NCI-H526 (cell line): ENCODE measurements at places on chromosomes 12 and 14.

GRCh38 chr12:48189331-48190125 lies 6.1 kb downstream of the CCDC184 start:
- peak; percentile 67 for DNase-seq

GRCh38 chr14:65334765-65335410 lies 77.6 kb upstream of the FUT8 start:
- DNase-seq, result peak; percentile 22

DNA sequence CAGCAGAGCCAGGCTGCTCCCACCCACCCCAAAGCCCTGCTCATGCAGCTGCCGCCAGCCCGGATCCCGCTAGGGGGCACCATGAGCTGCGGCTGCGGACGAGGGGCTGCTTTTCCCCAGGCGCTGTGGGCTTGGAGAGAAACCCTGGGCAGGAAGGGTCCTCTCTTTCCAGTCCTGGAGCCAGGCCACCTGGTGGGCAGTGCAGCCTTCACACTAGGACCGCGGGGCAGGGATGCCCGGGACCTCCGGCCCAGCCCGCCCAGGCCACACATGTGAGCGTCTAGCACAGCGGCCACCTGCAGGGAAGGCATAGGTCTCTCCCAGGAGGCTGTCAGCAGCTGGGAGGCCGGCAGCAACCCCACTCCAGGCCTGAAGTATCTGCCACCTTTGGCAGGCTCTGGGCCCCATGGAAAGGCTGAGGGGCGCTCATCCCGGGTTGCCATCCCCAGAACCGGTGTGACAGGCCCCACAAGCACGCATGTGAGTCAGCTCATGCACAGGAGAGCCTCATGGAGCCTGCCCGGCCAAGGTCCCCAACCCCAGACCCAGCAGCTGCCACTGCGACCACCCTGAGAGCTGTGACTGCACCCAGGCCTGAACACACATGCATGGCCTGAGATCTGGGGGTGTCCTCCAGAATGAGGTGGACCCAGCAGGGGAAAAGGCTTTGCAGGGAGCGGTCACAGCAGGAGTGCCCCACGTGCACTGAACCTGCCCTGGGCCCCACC lies 280.0 kb upstream of the RTL1 start:
- no peak for DNase-seq

GRCh38 chr12:25480145-25480544 lies 72.9 kb downstream of the LMNTD1 start:
- DNase-seq, result no peak

GRCh38 chr12:128790221-128790620 lies 33.5 kb downstream of the SLC15A4 start:
- no peak for DNase-seq

DNA sequence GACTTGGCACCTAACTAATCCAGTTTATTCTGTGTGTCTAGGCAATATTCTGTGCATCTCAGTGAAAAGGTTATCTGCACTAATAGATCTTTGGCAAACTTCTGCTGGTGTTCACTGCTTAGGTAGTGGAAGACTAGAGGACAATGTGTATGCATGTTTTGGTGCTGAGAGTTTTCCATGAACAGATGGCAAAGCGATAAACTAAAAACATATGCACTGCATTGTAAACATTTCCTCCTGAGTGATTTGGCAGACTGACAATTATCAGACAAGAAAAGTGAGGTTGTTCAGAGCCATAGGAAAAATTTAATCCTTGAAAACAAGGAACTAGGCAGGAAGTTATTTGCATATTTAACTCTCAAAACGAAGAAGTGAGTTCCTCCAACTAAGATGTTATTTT lies 400.4 kb downstream of the ATP23 start:
- DNase-seq, result no peak

- DNase-seq, result no peak
Measured at GRCh38 chr12:58833853-58834252, 86.5 kb downstream of the LRIG3 start.

GRCh38 chr12:70553391-70553859 lies 83.8 kb downstream of the PTPRB start:
- no peak for DNase-seq

- DNase-seq, result peak; percentile 72
Measured at GRCh38 chr12:57008178-57008577, 1.8 kb upstream of the ZBTB39 start.

GRCh38 chr12:67558775-67559174 lies 89.8 kb upstream of the DYRK2 start:
- no peak for DNase-seq

DNA sequence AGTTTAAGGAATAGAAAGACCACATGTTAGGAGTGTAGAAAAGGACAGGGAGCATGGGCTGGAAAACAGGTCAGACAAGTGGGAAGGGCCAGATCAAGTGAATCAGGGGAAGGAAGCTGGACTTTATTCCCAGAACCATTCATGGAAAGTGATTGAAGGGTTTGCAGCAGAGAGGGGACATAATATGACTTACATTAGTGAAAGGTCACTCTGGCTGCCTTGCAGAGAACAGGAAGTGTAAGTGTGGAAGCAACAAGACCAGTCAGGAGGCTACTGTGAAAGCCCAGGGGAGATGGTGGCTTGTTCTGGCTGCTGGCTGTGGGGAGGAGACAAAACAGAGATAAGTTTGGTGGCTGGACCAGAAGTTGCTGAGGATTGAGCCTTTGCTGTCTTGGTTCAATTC lies 69.1 kb downstream of the VCPKMT start:
- no peak for DNase-seq

DNA sequence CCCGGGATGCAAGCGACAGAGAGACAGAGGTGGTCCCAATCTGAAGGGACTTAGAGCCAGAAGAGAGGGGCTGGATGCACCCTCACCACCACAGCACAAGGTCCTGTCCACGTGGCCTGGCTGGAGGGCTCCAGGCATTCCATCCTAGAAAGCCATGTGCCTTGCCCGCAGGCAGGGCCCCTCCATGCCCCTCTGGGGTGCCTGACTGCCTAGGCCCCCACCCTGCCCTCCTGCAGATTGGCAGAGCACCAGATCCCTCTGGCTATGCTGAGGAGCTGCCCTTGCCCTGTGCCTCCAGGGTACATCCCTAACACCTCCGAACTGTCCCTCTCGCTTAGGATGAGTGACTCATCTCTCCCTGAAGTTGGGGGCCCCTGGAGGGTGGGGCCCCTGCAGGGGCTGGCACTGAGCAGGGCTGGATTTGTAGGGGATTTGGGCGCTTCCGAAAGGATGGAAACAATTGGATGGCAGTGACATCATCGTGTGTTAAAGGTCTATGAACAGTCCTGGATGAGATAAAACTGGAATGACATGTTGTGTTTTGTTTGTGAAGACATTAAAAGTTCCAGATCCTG lies 50.9 kb downstream of the CHGA start:
- DNase-seq, result no peak

DNA sequence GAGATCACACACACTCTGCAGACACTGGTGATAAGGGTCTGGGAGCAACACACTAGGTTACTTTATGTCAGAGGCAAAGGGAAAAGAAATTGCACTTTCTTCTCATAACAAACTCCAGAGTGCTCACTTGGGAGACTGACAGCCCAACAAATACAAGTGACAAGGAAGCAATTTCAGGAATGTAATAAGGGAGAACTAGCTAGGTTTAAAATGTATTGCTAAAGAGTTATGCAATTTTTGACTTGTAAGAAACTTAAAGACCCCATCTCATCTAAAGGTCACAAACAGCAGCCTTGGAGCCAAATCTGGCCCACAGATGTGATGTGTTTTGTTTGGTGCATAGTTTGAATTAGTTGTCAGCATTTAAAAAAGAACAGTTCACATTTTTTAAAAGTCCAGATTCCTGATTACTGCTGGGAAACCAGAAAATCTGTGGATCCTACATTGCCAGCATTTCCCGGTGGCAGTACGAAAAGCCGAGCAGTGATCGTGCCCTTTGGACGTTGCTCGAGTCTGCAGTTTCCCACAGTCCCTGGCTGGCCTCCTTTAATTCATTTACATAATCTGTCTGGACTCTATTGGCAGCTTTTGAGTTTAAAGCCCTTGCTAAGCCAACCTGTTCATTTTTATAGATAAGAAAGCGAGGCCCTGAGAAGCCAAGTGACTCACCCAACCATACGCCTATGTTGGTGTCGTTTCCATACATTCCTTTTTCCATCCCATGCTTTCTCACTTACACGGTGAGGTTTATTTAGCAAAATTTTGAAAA lies 42.0 kb upstream of the ETV6 start:
- peak; percentile 12 for DNase-seq

DNA sequence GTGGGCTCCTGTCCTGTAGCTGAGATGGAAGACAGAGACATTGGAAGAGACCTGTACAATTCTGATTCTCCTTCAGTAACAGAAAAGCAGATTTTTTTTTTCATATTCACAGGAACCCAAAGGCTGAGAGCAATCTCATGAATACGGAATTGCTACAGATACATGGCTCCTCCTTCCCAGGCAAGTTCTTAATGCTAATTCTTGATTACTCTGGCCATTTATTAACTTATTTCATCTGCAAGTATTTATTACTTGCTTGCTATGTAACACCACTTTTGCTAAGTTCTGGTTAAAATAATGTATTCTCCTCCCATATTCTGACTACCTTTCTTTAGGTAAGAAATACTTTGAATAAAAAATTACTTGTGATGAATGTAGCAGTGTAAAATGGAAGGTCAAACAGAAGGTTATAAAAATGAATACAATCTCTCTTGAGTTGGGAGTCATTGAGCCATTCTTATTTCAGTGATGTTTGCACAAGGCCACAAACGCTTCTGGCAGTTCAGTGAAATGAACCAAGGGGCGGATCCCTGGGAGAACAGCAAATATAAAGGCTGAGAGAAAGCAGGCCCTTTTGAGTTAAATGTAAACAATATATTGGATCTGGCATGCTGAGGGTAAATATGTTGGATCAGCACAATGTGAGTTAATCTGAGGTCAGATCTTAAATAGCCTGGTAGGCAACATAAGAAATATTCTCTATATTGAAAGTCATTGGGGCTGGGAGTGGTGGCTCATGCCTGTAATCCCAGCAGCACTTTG lies 37.6 kb downstream of the MUCL1 start:
- peak; percentile 65 for DNase-seq

DNA sequence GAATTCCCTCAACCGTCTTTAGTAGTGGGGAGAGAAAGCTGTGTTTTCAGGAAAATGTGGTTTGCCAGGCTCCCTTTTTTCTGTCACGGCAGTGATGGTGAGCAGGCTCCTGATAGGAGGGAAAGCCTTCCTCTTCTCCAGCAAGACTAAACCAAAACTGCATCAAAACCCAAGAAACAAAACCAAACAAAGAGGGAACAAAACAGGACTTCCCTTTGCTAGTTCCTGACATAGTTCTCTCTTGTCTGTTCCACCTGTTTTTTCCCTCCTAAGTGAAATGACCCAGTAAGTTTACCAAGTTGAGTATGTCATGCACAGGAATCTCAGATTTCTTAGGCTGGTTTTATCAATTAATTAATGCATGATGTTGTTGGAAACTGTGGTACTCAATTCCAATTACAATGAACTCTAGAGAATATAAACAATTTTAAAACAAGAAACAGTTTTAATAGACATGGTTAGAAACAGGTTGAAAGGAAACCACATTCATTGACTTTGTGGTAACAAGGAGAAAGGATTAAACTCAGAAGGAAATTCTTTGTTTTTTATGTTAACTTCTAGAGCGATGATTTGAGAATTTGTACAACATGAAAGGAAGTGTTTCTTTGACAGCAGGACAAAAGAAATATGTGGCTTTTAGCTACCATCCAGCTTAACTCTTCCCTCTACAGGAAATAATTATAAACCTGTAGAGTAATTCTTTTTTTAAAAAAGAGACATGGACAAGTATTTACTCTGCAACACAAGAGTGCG lies 23.0 kb upstream of the CSRP2 start:
- no peak for DNase-seq

DNA sequence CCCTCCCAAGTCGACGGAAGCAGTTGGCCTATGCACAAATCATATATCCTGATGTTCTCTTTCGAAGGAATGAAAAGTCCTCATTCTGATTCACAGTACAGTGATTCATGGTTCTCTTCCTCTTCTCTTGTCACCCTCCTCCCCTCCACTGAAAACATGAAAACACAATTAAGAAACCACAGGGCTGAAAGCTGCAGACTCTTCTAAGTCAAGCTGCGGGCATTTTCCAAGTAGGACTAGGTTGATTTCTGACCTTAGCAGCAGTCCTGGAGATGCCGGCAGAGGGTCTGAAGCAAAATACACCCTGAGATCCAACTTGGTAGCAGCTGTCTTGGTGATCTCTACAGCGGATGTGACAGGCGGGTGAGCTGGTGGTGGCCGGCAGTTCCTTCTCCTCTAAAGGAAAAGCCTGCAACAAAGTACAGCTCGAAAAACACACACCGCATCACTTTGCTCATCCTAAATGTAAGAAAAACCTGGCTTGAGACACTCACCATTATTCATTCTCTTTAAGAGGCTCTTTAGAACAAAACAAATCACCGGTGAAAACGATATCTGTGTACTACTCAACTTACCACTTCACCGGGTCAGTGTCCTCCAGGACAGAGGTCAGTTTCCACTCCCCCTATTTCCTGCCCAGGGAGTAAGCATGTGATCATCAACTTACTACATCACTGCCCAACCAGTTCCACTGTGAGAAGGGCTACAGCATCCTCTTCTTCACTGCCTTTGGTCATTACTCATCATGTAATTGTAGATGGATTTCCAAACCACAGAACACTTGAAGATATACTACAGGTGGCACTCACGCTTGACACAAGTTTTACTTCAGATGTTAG lies 6.0 kb downstream of the TMCC3 start:
- no peak for DNase-seq

GRCh38 chr14:81849714-81850113 lies 316.1 kb upstream of the SEL1L start:
- no peak for DNase-seq

DNA sequence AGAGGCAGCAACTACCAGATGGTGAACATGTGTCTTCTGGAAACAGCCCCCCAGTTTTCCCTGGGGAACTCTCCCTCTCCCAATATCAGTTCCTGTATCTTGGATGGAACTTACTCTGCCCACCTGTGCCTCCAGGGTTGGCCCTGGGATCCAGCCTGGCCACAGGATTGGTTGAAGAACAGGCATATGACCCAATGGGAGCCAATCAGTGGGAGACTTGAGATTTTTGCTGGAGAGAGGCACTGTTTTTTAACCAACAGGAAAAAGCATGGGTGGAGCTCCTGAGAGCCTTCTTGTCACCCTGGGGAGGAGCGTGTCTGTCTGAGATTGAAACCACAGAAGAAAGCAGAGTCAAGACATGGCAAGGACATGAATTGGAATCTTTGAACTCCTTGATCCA lies 33.6 kb upstream of the COX6A1 start:
- no peak for DNase-seq

DNA sequence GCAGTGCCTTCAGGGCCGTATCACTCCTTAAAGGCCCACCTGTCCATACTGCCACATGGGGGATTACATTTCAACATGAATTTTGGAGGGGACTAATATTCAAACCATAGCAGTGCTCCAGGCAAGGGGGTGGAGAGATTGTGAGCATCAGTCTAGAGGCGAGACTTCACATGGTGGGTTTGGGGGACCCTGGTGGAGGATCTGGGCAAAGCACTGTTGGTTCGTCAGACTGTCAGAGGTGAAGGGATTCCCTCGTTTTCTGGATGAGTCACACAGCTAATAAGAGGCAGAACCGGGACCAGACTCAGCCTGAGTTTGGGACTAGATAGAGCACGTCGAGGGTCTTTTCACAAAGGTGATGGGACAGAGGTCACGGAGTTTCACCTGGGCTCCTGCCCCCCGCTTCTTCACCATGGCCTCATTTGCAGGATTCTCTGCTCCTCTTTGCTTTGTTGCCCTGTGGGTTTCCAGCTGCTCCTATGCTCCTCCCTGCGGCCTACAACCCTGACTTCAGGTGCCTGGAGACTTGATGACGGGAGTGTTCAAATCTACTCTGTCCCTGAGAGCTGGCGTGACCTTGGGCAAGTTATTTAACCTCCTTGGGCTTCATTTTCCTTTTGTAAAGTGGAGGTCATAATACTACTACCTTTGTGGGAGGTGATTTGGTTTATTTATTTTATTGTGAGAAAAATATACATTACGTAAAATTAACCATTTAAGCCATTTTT lies 41.5 kb downstream of the TEAD4 start:
- DNase-seq, result no peak
